ENCODE measurements at places on chromosomes 7 and 10. TPM values are rescaled to one million over a fixed set of nuclear protein-coding genes. Genes with fewer than 3 reads are reported as not detected.

The FAM25A gene
- not detected for total RNA-seq

The PNLIPRP1 gene
- total RNA-seq, result 1.1 TPM

The GIMAP5 gene
- 17.4 TPM for total RNA-seq

The GPR15LG gene
- not detected for total RNA-seq

The TWIST1 gene
- total RNA-seq, result 2.0 TPM

The FRAT2 gene
- total RNA-seq, result 4.3 TPM

The HOXA3 gene
- total RNA-seq, result 9.3 TPM

The OPN4 gene
- not detected for total RNA-seq

The PALD1 gene
- 6.7 TPM for total RNA-seq

The CDNF gene
- total RNA-seq, result 0.95 TPM

The NSMCE4A gene
- 48.0 TPM for total RNA-seq

The DNAJB9 gene
- total RNA-seq, result 29.2 TPM

The C7orf57 gene
- not detected for total RNA-seq

The SORCS1 gene
- total RNA-seq, result 1.2 TPM

The CRHR2 gene
- total RNA-seq, result 0.60 TPM

The UCMA gene
- total RNA-seq, result not detected

The TSPAN12 gene
- 7.5 TPM for total RNA-seq

The ENO4 gene
- not detected for total RNA-seq

The SPDYE16 gene
- total RNA-seq, result 0.10 TPM

The AS3MT gene
- total RNA-seq, result 1.2 TPM

The WEE2 gene
- total RNA-seq, result not detected

The PILRA gene
- total RNA-seq, result 5.9 TPM

The ZNF425 gene
- 0.97 TPM for total RNA-seq

The OR2A5 gene
- total RNA-seq, result not detected

The NPSR1 gene
- not detected for total RNA-seq

The STEAP2 gene
- 45.9 TPM for total RNA-seq

The CALN1 gene
- 0.05 TPM for total RNA-seq

The ADCYAP1R1 gene
- total RNA-seq, result 4.3 TPM

Measured in posterior vena cava (tissue), 2 donors.